Stimulated activated memory B cell treated with anti-CD40 and anti-IgM and Interleukin-4, amounts not matched to agents 10 μg/mL and 1 μg/mL and 100 μg/mL, for 72 hours (primary cell): ENCODE measurements at places on chromosomes 1 and 21.
A peak's percentile ranks its signal among the peaks of the same experiment; 100 is the strongest.

DNA sequence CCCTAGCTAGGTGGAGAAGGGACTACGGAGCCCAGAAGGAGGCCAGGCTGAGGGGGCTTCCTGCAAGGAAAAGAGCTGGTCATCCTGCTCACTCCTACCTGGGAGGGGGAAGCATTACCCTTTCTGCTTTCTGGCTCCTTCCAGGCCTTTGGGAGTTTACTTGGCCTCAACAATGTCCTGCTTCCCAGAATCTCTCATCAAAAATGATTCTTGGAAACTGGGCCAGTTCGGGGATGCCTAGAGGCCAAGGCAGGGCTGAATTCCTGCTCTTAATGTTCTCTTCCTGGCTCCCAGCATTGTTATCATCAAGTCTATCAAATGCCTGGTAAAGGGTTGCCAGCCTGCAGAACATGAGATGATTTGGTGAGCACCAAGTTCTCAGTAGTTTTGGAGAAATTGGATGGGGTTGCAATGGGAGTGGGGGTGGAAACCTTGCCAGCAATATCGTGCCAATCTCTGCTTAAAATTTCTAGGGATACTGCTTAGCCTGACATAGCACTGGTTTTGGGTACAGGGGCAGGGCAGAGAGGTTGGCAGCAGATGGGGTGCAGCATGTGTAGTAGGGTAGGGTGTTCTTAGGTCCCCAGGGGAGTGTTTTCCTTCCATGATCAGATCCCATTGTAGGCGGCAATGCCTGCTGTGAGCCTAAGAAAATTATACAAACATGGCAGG lies 7.7 kb upstream of the PAFAH2 start:
- ATAC-seq: no peak

DNA sequence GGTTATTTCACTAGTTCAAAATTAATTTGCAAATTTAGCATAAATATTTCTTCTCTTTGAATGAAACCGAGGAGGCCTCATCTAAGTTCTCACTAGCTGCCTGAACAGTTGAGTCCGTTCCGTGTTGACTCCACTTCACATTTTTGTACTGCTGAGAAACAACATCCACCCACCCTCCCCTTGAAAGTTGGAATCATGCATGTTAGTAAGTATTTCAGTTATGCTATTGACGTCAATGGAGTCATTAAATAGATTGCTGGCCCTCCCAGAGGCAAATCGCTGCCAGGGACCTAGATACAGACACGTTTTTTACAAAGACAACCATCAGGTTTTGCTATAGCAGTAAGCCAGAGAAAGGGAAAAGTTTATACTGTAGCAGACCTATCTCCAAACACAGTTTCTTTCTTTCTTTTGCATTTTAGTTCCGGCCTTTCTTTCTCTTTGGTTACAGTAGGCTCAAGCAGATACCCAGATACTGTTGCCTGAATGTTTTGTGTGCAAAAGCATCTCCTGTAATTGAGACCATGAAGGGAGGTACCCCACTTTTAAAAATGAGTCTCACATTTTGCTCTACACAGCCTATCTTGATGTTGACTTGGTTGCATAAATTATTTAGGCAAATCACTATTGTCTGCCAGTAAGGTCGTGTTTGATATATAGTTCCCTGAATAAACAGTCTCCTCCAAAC lies 262.6 kb upstream of the SGIP1 start:
- ATAC-seq: peak; percentile 73

GRCh38 chr1:174469052-174469451 lies 21.3 kb downstream of the GPR52 start:
- no peak for ATAC-seq

GRCh38 chr1:234336359-234336758 lies 36.9 kb upstream of the COA6 start:
- no peak for ATAC-seq

GRCh38 chr1:54499360-54500106 lies 48.5 kb upstream of the ACOT11 start:
- ATAC-seq: peak; percentile 36

DNA sequence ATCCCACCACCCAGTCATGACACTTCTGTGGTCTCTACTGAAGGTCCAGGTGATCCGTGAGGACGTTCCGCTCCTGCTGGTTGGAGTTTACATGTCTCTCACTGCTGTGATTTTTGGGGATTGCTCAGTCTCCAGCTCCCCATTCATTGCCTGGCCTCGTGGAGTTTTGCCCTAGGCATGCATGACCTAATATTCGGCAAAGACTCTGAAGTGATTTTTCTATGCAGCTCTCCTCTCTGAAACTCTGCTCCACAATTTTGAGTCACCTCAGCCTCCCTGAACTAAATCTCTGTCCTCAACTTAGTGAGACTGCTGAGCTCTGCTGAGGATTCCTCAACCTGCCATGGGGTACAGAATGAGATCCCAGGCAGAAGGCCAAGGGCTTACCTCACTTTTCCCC lies 174.4 kb upstream of the FGGY start:
- ATAC-seq: no peak

DNA sequence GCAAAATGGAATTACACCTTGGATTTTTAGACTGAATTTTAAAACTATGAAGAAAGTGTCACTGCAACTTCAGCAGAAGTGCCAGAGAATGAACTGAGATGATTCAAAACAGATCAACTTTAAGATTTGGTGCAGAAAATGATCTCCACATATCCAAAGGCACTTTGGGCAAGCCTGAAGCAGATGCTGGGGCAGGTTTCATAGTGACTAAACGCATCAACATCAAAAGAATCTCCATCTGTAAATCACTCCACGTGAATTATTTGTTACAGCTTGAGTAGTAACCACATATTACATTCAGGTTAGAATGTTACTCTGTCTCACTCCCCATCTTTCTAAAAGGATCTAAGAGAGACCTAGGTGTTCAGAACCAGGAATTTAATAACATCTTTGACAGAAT lies 329.0 kb upstream of the ESRRG start:
- no peak for ATAC-seq

- ATAC-seq: no peak
These were observed 20.6 kb upstream of the TMEM51 start for GRCh38 chr1:15132965-15133364.

DNA sequence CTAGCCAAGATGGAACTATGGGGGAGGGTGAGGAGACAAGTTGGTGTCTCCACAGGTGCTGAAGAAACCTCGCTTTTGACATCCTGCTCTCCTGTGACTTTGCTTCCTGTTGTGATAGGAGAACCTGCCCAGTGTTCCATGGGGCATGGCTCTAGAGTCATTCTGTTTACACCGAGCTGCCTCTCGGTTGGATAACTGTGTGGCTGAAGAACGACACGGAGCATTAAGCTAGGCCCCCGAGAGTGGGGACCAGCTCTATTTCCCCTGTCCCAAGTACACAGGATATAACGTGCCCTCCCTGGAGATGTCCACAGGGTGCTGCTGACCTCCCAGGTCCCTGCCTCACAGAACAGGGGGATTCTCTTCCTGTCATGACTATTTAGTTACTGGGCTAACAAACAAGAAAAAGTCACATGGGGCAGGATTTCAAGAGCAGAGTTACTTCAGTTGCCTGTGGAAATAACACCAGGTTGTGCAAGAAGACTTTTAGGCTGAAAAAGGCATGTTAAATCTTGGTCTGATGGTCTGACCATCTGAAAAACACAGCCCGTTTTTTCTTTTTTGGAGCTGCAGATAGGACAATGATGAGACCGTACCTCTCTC lies 29.4 kb upstream of the PPP2R5A start:
- peak; percentile 58 for ATAC-seq

DNA sequence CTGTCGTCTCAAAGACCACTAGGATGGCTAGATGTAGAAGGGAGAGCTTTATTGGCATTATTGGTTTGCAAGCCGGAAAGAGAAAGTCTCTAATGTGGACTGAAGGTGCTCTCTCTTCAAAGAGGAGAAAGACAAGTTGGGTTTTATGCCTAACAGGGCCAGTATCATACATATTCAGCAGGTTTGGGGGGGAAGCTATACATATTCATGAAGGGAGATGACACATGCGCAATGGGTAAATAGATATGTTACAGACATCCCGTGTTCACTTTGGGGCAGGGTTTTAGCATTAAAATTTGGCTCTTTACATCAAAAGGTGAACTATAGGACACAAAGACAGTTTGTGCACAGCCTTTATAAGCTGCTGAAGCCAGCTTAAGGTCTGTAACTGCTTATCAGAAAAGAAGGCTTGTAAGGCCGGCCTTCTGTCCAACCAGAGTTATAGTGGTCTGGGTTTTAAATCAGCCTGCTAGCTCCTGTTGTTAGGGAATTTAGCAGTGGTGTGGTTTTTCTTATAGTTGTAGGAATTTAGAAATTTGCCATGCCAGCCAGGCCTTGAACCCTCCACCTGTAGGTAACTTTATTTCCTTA lies 46.5 kb upstream of the LRRN2 start:
- no peak for ATAC-seq

DNA sequence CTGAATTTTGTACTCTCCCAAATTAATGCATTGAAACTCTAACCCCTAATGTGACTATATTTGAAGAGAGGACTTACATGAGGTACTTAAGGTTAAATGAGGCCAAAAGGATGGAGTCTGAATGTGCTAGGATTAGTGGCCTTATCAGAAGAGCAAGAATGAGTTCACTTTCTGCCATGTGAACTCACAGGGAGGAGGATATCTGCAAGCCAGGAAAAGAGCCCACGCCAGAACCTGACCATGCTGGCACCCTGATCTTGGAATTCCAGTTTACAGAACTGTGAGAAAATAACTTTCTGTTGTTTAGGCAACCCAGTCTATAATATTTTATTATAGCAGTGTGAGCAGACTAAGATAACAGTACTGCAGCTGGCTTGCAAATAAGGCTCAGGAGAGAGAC lies 12.2 kb upstream of the FASLG start:
- ATAC-seq: no peak

- ATAC-seq: no peak
These were observed 18.8 kb downstream of the PPP1R12B start for GRCh38 chr1:202367271-202367670.

GRCh38 chr1:199490769-199491527 lies 536.6 kb upstream of the NR5A2 start:
- ATAC-seq: no peak

GRCh38 chr1:119438761-119439160 lies 23.8 kb downstream of the HSD3B2 start:
- ATAC-seq: no peak

- ATAC-seq: no peak
These were observed 241.6 kb upstream of the C1orf105 start for GRCh38 chr1:172178886-172179285.

DNA sequence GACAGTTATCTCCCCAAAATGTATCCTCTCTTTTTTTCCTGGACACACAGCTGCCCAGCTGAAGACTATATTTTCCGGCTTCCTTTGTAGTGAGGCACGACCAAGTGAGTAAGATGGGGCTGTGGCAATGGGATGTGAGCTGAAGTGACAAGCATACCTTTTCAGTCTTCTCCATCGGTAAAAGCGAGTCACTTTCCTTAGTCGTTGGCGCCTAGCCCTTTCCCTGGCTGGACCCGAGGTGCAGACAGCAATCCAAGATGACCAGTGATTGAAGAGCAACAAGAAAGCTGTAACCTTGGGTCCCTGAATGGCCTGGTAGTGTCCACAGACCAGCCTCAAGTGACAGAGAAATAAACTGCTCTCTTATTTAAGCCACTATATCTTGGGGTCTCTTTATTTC lies 155.2 kb downstream of the NR5A2 start:
- ATAC-seq: no peak

GRCh38 chr1:28456078-28456477 lies 49.8 kb upstream of the RCC1 start:
- ATAC-seq: no peak

DNA sequence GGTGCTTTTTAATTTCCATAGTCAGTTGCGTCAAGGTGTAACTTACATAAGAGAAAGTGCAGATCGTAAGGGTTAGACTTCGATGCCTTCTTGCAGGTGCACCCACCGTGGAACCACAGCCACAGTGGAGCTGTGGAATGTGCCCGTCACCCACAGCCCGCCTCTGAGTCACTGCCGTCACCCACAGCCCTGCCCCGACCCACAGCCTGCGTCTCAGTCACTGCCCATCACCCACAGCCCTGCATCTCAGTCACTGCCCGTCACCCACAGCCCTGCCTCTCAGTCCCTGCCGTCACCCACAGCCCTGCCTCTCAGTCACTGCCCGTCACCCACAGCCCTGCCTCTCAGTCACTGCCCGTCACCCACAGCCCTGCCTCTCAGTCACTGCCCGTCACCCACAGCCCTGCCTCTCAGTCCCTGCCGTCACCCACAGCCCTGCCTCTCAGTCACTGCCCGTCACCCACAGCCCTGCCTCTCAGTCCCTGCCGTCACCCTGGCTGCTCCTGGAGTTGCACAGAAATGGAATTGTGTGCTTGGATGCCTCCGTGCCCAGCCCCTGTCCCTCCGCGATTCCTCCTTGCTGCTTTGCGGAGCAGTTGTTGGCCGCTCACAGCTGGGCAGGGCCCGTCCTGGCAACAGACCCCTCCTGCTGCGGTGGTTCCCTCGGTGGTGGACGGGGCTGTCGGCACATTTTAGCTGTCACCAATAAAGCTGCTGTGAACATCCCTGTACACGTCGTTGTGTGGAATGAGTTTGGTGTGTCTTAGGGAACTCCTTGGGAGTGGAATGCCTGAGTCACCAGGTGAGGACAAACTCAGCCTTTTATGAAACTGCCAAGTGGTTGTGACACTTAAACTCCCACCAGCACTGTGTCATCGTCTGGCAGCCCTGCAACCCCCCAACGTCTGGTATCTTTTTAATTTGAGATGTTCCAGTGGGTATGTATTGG lies 44.9 kb upstream of the COL6A2 start:
- no peak for ATAC-seq

DNA sequence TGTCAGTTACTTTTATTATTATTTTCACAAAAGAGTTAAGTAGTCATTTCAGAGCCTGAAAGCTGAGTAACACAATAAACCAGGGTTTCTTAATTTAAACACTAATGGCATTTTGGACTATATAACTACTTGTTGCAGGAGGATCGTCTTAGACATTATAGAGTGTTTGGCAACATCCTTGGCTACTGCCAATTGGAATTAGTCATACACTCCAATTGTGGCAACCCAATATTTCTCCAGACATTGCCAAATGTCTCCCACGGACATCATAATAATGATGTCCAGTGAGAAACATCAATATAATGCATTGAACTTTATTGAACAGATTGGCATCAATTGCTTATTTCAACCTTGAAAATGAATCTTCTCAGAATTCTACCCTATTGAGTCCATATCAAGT lies 441.9 kb upstream of the ADGRL4 start:
- no peak for ATAC-seq

GRCh38 chr1:192140382-192140781 lies 17.9 kb upstream of the RGS18 start:
- ATAC-seq: no peak

- ATAC-seq: peak; percentile 91
These were observed 26.5 kb upstream of the PLA2G2C start for GRCh38 chr1:20212685-20213331.

GRCh38 chr1:247358920-247359319 lies 27.3 kb upstream of the ZNF496 start:
- ATAC-seq: no peak

DNA sequence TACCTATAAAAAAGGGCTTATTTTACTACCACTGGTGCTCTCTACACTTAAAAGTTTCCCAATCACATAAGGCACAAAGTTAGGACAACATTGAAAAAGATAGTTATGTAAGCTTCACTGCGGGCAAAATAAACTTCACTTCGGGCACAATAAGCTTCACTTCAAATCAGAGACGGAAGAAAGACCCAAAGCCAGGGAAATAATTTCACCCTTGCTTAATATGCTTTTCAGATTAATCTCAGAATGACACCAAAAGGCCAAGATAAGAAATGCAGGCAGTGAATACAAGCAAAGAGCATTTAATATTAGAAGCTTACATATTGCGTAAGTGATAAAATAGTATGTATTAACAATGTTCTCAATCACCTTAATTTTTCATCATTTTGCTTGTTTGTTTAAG lies 444.2 kb downstream of the SETD4 start:
- ATAC-seq: no peak
